Motor neuron (in vitro differentiated cells): ENCODE measurements at places on chromosomes 2 and 18.

- ATAC-seq, result no peak
These were observed 49.3 kb downstream of the SLC39A10 start for GRCh38 chr2:195706161-195706900.

DNA sequence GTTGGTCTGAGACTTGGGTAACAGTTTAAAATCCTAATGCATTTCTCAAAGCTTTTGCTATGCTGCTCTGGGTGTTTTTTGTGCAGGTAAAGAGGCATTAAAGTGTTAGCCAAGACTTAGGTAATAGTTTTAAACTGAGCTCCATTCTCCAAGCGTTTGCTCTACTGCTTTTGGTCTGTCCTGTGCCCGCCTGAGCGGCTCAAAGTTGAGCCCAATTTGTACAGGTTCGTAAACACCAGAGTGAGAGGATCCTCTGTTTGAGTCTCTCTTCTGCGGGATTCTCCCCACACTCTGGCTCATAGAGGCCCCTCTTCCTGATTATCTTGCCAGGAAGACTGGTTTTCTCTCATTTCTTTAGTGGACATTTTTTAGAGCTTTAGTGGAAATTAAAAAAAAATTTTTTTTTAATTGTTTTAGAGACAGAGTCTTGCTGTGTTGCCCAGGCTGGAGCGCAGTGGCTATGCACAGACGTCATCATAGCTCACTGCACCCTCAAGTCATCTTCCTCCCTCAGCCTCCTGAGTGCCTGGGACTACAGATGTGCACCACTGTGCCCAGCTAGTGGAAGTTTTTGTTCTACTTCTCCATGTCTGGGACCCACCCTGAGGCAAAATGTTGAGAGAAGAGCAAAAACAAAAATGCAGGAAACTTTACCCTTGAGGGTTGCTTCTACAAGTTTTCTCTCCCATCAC, 16.6 kb downstream of the CCDC138 start:
- ATAC-seq, result no peak

DNA sequence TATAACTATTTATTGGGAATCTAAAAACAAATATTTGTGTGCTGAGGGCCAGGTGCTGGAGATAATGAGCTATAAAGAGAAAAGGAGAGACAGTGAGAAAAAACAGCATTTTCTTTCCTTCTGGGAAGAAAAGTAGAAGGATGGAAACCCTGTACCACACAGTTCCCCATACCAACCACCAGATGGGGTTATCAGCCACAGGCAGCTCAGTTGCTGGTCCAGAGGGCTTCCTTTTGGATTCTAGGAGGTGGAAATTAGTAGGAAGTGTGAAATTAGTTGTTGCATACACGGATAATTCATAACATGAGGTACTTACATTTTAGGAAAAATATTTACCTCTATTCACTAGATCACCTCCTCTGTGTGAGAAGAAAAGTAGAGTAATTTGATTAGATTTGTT, 237.0 kb upstream of the FOSL2 start:
- ATAC-seq, result no peak

DNA sequence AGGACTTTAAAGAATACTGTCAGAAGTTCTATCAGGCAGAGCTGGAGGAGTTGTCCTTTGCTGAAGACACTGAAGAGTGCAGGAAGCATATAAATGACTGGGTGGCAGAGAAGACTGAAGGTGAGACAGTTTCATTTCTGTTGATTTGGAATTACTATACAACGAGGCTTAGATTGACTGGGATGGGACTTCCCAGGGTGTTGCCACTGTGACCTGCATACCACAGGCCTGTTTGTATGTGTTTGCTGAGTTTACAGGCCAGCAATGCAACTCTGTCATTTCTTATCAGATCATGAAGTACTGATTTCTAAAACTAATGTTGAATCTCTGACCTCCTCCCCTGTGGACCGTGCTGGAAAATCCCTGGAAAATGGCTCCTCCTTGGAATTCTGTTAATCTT, 11.8 kb downstream of the SERPINB8 start:
- ATAC-seq, result no peak

DNA sequence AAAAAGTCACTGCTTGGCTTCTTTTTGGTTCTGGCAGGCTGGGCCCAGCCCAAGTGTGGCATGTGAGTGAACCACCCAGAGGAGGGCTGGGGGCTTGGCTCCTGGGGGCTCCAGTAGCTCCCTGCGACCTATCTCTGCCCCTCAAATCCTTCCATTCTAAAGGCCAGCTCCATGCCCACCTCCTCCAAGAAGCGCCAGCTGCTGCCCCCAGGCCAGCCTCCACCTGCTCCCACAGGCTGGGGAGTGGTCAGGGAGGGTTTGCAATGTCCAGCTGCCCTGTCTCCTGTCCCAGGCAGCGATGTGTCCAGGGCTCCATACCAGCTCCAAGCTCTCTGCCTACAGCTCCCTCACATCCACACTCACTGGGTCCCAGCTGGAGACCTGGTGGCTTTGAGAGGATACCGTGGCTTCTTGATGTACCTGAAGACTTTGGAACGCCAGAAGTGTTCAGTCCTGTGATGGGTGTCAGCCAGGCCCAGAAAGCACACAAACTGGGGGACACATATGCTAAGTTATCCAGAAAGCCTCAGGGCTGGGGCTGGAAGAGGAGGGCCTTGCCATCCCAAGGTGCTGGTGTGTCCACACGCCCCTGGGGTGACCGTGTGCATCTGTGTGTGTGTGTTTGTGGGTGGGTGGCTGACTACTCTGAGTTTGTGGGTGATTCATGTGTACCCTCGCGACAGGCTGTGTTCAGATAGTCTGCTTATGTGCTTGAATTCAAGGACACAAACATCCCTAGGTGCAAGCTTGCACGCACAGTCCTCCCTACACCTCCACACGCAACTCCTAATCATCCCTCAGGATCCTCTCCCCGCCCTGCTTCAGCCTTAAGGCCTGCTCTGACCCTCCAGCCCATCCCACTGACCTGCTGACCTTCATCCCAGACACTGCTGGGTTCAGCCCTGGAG, 33.4 kb downstream of the ZFP36L2 start:
- ATAC-seq, result no peak

GRCh38 chr2:236692937-236693336, 123.3 kb downstream of the ACKR3 start:
- ATAC-seq, result no peak

GRCh38 chr18:49751427-49752094, 61.8 kb downstream of the ACAA2 start:
- ATAC-seq, result no peak

DNA sequence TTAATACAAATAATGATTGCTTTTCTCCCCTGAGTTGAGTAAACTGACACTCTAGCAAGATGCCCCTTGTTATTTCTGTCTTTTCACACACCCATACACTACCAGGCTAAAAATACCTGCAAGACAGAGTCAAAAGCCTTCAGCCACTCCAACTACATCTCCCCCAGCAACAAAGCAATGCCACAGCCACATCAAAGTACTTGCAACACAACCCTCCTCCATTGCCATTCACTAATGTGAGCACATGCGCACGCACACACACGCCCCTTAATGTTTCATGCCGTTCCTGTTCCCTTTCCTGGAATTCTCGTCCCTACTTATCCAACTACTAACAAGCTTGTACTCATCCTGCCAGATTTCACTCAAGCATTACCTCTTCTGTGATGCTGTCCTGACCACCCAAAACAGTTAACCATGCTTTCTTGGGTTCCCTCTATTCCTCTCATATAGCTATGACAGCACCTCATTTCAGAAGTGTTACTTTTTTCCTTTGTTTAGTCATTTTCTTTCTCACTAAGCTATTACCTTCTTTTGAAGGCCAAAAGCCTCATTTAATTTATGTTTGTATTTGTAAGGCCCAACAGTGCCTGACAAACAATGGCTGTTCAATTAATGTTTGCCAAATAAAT, 29.6 kb downstream of the SLC25A12 start:
- no peak for ATAC-seq

GRCh38 chr2:115129536-115129935, 687.1 kb downstream of the DPP10 start:
- ATAC-seq, result peak; percentile 71

- ATAC-seq, result peak; percentile 37
These were observed at the start of gene CYBRD1 for GRCh38 chr2:171522052-171522787. Gene CYBRD1, plus strand, starts transcription at chr2:171522474. Its CDS starts 72 bp downstream, at chr2:171522546.

DNA sequence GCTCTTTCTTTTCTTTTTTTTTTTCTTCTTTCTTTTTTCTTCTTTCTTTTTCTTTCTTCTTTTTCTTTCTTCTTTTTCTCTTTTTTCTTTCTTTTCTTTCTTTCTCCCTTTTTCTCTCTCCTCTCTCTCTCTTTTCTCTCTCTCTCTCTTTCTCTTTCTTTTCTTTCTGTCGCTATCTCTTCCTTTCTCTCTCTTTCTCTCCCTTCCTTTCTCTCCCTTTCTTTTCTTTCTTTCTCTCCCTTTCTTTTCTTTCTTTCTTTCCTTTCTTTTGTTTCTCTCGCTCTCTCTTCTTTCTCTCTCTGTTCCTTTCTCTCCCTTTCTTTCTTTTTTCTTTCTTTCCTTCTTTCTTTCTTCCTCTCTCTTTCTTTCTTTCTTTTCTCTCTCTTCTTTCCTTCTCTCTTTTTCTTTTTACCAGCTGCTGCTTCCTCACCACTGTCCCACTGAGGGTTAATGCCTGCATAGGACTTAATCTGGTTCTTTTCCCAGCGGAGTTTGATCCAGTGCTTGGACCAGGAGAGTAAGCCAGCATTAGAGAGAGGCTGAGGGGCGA, 145.4 kb upstream of the SIX2 start:
- no peak for ATAC-seq

DNA sequence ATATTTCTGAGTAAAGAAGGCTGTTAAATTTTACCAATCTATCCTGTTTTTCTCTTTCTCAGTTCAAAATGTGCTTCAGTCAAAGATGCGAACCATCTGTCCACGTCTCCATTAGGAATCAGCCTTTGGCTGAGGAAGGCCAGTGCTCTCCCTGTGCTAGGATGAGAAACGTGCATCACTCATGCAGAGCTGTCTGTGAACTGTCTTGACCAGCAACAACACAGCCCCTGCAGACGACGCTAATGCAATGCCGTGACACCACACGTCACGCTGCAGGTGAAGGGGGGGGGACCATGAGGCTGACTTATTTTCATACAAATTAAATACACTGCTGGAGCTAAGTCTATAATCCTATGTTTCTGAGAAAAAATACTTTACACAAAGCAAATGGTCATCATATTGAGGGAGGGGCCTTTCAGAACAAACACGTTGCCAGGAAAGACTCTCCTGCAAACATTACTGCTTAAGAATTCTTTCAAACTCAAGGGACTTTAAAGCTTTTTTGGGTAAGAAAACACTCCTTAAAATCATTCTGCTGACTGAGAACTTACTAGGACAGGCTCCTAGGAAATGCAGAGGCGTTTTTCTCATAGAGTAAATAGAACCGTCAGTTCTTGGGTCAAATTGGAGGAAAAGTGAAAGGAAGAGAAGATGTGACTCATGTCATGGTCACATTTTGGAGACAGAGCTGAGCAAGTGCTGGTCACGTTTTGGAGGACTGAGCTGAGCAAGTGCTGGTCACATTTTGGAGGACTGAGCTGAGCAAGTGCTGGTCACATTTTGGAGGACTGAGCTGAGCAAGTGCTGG, 97.0 kb downstream of the MBP start:
- peak; percentile 76 for ATAC-seq

DNA sequence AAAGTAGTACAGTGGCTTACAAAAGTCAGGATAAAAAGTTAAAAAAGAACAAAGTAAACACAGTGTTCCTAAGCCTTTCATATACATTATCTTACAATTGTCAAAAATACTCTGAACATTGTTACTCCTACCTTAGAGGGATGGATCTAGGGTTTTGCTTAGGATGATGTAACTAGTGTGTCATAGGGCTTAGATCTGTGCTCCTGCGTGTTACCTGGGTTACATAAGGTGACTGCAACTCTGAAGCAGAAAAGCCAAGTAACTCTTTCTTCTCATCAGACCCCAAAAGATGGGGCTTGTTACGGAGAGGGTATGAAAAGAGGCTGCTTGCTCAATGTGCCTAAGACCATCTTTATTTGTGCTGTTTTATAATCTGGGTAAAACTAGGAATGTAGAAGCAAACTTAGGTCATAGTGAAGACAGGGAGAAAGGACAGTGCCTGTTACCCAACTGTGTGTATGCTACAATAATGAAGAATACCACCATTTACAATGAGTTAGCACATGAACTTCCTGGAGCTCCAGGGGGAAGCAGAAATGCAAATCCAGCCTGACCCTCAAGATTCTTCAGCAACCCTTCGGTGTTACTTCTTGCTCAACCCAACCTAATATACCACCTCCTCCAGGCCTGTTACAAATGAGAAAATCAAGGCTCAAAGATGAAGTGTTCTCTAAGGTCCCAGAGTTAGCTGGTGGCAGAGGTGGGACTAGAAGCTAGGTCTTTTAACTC, 42.0 kb upstream of the STK17B start:
- no peak for ATAC-seq

- peak; percentile 67 for ATAC-seq
These were observed 2.2 kb downstream of the ST3GAL5 start for GRCh38 chr2:85886590-85886989.

- no peak for ATAC-seq
These were observed 242.7 kb downstream of the TGIF1 start for GRCh38 chr18:3692691-3693090.

DNA sequence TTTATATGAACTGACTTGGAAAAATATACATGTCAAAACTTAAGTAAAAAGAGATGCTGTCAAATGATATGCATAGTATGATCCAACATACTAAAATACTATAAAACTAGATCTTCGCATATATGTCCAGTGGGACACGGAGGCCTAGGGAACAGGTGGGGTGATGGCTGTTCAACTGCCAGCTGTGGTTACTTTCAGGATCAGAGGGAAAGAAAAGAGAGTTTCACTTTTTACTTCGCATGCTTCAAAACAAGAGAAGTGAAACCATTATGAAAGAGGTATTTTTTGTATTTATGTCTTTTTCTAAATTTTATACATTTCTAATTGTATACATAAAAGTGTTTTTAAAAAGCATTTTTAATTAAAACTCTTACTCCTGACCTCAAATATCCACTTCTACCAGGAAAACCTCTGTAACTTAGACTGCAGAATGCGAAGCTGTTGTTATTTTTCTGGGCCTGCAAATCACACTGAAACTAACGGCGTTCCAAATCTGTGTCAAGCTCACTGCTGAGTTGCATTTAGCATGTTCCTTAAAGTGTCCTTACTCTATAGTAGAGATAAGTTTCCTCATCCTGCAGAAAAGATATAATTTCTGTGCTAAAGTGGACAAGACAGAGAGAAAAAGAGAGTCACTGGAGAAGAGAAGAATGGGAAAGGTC, 97.8 kb upstream of the SLC35G4 start:
- ATAC-seq, result no peak

DNA sequence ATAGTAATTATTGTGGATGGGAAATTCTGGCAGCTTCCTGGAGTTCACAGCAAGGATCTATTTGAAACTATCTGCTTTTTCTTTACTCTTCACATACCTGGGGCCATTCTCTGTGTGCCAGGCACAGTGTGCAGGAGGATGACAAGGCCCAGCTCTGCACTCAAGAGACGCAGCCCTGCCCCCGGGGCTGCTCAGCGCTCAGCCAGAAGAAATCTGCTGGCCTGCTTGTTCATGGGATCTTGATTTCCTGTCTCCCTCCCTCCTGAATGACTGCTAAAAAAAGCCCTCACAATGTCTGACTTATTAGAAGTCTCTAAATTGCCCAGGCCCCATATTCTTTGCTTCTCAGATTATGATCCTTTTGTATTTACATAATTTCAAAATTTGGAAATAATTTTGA, 210.9 kb downstream of the DCDC2C start:
- peak; percentile 61 for ATAC-seq
